NCI-H1436 treated with DMSO at 0.1 percent for 48 hours (cell line): ENCODE measurements at places on chromosomes 7 and 10.

- no peak for DNase-seq
Observed at GRCh38 chr7:30348083-30348560, 63.7 kb downstream of the ZNRF2 start.

DNA sequence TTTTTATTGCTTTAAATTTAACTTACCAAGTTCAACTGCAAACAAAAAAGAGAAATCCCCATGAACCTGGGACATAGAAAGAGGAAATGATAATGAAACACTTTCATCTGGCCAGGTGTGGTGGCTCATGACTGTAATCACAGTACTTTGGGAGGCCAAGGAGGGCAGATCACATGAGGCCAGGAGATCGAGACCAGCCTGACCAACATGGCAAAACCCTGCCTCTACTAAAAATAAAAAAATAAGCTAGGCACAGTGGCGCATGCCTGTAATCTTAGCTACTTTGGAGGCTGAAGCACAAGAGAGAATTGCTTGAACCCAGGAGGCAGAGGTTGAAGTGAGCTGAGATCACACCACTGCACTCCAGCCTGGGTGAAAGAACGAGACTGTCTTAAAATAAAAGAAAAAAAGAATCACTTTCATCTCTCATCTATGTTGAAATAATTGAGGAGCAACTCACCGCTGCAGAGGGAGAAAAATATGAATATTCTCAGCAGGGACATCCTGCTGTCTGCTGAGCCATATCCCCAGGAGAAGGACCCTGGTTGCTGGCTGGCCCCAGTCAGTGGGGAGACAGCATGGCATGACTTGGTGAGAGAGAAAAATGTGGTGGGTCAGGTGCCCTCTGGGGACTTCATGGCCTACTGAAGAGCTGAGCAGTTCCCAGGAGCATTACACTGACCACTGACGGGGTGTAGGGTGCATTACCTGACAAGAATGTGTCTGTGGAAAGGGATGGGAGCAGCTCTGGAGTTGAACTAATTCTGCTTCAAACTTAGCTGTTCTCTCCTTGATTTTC lies 22.8 kb upstream of the TARP start:
- no peak for DNase-seq

DNA sequence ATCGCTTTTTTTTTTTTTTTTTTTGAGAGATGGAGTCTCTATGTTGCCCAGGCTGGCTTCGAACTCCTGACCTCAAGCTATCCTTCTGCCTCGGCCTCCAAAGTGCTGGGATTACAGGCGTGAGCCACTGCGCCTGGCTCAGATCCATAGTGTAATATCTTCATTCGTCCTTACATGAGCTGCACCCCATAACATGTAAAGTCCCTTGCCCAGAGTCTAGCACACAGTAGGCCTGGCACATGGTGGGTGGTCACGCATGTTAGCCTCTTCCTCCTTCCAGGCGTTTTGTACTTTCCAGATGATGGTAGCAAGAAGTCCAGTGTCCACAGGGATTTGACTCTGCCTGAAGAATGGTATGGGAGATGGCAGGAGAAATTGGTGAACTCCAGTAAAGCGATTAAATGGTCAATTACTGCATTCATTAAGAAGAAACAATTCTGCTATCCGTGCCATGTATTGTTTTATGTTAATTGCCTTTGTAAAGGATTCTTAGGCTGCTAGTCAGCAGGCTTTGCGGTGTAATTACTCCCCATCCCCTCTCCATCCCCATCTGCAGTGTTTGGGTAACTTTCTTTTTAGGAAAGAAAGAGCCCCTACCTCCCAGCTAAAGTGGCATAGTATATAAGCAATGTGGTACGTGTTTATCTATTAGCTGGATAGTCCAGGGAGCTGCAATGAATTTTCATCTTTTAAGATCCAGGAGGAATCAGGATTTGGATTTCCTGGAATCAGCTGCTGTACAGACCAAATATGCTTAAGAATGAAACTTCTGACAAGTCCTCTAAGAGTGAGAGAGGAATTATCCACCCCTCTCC lies 1.2 kb downstream of the TPST1 start:
- no peak for DNase-seq

GRCh38 chr10:944034-944831 lies 12.7 kb upstream of the LARP4B start:
- DNase-seq, result no peak

- DNase-seq, result no peak
Observed at GRCh38 chr7:5597772-5598171, 174.1 kb upstream of the TNRC18 start.

DNA sequence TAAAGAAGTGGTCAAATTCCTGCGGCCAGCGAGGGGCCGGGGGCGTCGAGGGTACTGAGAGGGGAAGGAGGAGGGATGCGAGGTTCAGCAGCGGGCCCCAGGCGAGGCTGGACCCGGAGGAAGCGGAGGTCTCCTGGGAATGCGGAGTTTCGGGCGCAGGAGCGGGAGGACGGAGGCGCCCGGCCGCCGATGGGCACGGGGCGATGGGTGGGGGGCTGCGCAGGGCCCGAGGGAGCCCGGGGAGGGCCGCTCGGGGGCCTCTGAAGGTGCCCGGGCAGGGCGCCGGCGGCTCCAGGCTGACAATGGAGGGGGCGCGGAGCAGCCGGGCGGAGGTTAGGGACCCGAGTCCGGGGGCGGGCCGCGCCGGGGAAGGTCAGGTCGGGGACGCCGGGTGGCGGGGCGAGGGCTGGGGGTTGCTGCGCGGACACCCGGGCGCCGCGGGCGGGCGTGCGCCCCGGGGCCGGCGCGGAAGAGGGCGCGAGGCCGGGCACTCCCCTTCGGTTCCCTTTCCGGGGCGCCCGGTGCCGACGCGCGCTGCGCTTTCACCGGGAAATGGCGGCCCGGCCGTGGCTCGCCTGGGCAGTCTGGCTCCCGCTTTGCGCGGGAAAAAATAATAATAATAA lies 683 bp downstream of the MACROH2A2 start:
- DNase-seq, result no peak

- DNase-seq, result no peak
Observed at GRCh38 chr10:129704786-129705525, 237.9 kb downstream of the MGMT start.

DNA sequence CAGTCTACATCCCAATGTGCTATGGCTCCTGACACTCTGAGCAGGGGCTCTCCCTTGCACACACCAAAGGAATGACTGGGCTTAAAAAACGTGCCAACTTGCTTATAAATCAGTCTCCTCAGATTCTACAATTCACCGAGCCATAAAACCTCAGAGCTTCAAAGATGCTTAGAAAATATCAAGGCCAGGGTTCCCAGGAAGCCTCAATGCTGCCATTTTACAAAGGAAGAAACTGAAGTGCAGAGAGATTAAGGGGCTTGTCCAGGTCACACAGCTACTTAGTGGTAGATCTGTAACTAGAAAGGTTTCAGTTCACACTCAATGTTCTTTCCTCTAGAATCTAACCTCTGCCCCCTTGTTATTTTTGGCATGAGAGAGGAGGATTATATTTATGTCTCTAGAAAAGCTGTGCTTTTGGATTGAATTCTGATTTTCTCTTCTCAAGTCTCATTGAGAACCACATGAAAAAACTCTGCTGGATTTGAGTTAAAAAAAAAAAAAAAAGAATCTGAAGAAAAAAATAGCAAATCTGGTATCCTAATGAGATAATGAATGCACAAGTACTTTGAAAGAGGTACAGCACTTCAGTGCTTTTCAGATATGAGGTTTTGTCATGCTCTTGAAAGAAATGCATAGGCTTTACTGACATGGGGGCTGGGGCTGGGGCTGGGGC lies 22.3 kb upstream of the TSPAN33 start:
- DNase-seq, result no peak

DNA sequence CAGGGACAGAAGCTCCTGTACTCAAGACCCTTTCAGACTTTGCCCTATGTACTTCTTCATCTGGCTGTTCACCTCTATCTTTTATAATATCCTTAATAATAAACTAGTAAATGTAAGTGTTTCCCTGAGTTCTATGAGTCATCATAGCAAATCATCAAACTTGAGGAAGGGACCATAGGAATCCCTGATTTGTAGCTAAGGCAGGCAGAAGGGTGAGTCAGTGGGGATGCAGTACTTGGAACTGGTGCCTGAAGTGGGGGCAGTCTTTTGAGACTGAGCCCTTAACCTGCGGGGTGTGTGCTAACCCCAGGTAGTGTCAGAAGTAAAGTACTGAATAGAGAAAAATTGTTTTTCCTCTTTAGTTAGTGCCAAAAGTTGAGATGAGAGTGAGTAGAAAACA lies 6.2 kb upstream of the TMEM243 start:
- no peak for DNase-seq

GRCh38 chr7:66183700-66184099 lies 21.4 kb upstream of the TPST1 start:
- no peak for DNase-seq

DNA sequence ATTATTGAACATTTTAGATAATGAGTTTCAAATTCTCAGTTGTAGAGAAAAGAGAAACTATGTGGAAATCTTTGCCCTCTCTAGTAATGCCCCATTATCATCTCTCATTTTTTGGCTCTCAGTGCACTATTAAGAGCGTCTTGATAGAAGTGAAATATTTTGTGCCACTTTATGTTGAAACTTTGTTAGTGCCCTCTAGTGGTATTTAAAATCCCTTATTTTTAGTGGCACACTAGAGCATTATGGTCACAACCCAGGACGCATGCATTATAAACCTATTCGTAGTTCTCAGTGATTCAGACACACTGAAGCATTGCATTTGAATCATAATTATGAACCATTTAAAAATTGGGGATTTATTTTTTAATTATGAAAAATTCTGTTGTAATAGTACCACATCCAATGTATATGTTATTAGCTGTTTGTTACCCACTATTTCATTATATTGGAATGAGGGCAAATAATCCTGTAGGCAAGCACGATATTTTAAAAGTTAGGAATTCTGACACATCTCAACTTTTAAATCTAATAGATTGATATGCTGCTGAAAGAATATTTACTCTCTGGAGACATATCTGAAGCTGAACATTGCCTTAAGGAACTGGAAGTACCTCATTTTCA lies 21.9 kb downstream of the PDCD4 start:
- DNase-seq, result peak; percentile 8

DNA sequence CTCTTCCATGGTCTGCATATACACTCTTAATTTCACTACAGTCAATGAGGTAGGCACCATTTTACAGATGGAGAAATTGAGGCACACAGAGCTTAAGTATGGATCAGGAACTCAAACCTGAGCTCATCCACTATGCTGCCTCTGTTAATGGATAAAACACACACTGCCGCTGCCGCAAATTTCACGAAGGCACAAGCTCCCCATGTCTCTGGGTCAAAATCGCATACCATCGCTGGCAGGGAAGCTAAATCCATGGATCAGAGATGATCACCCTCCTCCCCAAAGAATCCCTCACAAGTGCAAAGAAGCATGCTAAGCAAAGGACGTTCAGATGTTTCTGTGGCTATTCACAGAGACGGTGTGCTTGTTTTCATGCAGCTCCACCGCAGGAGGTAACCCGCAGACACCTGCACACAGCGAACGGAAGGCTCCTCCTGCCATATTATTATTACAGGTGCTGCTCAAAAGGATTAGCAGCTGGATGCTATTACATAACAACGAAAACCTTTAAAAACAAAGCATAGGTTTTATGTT lies 109.3 kb downstream of the UBE2H start:
- DNase-seq, result no peak

DNA sequence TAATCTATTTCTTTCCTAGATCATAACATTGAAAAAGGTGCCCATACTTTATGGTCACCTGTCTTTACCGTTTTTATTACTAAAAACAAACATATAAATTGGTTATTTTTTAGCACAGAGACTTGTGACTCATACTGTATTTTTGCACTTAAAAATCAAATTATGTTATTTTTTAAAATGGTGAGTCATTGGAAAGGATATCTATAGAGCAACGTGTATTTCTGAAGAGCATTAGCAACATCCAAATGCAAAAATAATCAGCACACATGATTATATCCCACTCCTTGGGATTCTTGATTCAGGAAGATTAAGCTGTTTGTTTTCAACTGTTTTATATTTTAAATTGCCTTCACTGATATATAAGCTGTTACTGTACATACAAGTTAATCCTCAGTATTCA lies 40.7 kb upstream of the FMC1 start:
- DNase-seq, result no peak

DNA sequence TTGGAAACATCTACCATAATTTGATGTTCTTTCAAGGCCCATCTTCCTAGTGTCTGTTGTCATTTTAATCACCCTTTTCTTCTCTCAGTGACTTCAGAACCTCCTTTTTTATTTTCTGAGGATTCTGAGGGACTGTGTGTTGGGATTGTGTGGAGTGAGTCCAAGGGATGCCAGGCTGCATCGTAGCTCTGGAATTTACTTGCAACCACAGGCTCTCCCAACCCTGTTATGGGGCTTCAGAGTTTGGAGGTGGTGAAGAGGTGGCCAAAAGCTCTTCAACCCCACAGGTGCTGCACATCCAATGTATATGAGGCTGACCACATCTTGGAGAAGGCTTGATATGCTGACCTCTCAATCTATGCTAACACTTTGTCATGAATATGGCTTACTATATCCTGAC lies 79.5 kb upstream of the GPR141 start:
- no peak for DNase-seq

- DNase-seq, result no peak
Observed at GRCh38 chr10:114876169-114876568, 54.6 kb downstream of the FHIP2A start.

GRCh38 chr7:1578513-1578912 lies 8.7 kb upstream of the PSMG3 start:
- no peak for DNase-seq

- DNase-seq, result no peak
Observed at GRCh38 chr7:33921216-33921938, 16.0 kb downstream of the BMPER start.

DNA sequence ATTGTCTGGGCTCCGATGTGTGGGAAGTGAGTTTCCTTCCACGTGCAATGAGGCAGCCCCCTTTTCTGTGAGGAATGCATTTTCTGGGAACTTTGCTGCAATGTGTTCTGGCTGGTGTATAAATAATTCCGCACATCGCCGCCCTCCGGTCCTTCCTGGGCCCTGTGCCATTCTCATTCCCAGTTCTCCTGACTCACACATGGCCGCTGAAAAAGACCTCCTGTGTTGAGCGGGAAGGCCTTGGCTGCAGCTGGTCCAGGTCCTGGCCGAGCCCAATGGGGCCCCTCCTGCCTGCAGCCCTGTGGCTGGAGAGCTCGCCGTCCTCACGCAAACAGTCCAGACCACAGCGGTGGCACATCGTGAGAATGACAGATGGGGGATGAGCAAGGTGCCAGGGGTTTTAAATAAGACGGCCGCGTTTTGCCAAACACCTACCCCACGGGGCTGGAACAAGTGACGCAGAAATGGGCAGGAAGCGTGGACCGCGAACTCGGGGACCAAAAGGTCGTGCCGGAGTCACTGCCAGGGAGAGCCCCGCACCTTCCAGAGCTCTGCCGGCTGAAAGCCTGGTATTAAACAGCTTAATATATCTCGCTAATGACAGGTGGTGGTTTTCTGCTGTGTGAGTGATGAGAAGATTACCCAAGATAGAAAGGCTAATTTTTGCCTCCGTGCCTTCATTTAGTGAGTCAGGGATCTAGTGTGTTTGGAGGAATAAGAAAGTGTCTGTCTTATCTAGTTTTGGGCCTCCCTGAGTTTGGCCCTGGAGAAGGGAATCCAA lies 37.0 kb downstream of the FAM20C start:
- DNase-seq, result no peak

- no peak for DNase-seq
Observed at GRCh38 chr10:127860592-127860991, 32.1 kb downstream of the CLRN3 start.
